Stimulated activated CD8-positive, alpha-beta memory T cell treated with anti-CD3 and anti-CD28 coated beads, Interleukin-2, amount 100 ng/mL, for 1 hour (primary cell): ENCODE measurements at places on chromosomes 2 and 18.
A peak's percentile ranks its signal among the peaks of the same experiment; 100 is the strongest.

- DNase-seq: no peak
Measured at GRCh38 chr2:80410346-80410745, 105.8 kb upstream of the LRRTM1 start.

DNA sequence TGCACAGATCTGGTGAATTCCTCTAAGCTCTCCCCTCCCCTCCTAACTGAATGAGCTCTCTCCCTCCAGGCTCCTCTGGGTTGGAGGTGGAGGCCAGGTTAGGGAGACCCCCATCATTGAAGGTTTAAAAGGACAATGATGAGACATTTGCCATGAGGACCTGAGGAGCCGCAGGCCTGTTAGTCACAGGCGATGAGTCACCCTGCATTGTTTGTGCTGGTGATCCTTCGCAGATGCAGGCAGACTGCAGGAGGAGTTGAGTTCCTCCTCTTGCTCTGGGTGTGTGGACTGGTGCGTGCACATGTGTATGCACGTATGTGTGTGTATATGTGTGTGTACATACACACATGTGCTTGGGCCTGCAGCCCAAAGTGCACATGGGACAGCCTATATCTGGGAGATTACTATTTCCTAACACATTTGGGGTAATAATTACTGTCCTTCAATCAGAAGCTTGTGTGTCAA lies 42.0 kb downstream of the MCFD2 start:
- no peak for DNase-seq

GRCh38 chr2:67641312-67642045 lies 244.3 kb downstream of the ETAA1 start:
- no peak for DNase-seq

- DNase-seq: no peak
Measured at GRCh38 chr2:104410136-104410535, 443.8 kb upstream of the POU3F3 start.

GRCh38 chr2:102736110-102736409 lies 25.8 kb upstream of the TMEM182 start:
- no peak for DNase-seq

- DNase-seq: no peak
Measured at GRCh38 chr2:58194458-58194857, 46.7 kb downstream of the FANCL start.

DNA sequence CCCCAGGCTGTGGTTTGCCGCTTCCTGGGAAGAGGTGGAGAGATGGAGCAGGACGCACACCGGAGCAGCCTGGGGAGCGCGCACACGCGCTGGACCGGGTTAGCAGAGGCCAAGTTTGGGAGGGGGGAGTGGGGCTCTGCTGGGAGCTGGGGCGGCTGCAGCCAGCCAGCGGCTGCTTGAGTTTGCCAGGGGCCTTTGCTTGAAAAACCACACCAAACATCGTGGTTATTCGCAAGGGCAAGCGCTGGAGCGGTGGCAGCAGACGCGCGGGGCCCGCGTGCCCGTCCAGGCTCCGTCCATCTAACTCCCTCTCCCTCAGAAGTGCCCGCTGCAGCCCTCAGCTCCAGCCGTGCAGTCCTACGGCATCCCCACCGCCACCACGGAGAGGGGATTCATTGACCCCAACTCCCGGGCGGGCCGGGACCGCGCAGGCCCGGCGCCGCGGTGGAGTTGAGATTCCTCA lies 4.6 kb downstream of the PTGR3 start:
- DNase-seq: no peak

DNA sequence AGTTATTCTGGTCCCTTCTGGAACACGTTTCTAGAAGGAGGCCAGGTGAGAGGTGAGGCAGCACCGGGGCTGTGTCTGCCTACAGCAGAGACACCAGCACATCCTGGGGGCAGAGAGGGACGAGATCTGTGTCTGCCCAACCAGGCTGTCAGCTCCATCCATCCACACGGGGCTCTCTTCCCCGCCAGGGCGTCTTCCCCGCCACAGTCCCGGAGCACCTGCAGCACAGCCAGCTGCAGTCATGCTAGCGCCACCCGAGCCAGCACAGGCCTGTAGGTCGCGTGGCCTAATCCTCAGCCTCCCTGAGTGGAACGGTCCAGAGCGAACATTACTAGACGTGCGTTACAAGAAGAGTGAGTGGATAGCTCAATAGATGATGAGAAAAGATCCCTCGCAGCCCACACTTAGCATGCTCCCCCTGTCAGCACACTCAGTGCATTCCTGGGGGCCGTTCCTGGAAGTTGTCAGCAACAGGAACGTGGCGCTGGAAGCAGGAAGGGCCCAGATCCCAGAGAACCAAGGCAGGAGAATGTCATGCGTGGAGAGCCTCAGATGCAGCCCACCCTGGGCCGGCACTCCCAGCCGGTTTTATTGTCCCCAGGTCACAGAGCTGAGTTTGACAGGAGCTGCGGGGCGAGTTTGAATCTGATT lies 179.0 kb downstream of the TWIST2 start:
- no peak for DNase-seq

- DNase-seq: no peak
Measured at GRCh38 chr2:161245671-161246070, 62.6 kb upstream of the PSMD14 start.

DNA sequence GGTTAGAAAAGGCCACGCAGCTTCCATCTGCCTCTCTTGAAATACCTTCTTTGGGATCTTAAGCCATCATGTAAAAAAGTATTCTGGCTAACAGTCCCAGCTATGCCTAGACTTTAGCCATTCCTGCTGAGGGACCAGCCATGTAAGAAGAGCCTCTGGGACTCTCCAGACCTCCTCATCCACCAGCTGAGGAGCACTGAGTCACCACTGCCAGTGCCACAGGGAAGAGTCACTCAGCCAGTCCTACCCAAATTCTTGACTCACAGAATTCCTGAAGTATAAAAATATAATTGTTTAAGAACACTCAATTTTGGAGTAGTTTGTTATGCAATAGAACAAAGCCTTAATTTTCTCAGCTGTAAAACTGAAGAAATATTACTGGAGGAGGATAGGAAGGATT lies 436.7 kb downstream of the ZEB2 start:
- no peak for DNase-seq

GRCh38 chr18:6604573-6604941 lies 125.0 kb upstream of the ARHGAP28 start:
- no peak for DNase-seq

DNA sequence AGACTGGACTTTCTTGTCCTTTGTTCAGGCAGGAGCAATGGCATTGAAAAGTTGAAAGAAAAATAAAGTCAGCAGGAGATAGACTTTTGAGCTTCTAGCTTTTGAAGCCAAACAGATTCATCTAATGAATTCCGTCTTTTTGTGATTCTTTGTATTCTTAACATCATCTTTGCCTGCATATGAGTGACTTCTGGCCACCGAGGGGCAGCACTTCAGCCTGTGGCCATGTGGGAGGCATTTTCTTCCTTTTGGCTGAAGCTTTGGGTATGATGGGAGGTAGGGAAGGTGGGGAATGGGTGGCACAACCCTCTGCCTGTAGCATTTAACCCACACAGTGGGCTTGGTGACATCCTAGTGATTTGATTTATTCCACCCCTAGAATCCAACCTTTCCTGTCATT lies 220.6 kb downstream of the SETBP1 start:
- DNase-seq: no peak

GRCh38 chr18:37330173-37330572 lies 235.4 kb downstream of the CELF4 start:
- DNase-seq: no peak

- DNase-seq: no peak
Measured at GRCh38 chr2:41723526-41723925, 324.3 kb upstream of the PKDCC start.

DNA sequence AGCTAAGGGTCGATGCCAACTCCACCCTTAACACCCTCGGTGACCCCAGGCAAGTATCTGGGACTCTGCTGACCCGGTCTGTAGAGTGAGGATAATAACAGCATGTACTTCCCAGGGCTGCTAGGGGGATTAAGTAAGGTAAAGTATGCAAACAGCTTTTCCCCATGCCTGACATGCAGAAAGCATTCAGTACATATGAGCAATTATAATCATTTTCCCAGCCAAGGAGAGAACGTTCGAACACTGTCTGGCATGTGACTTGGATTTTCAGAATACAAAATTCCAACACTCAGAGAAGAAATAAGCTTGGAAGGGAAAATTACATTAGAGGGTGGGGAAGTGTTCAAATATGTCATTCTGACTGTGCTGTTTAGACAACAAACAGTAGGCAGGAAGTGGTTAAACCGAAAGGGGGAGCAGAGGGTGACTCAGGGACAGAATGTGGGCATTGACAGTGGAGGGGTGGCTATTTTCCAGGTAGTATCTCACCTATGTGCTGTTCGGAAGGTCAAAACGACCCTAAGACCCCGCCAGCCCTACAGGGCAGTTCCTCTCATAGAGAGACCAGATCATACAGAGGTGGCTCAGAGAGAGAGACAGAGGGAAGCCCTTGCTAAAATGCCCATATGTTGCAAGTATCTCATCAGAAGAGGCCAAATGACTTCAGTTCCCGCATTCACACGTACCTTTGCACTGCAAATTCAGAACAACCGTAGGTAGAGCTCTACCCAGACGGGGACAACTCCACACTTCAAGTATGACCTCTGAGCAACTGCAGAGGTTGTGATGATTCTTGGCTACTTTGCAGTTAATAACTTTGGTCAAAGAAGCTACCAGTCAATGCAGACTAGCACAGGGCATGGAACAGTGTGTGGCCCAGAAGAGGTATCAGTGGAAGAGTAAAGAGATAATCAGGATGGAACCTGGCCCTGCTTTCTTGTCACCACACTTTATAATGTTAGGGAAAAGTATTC lies 14.8 kb downstream of the ASPRV1 start:
- DNase-seq: peak; percentile 24

DNA sequence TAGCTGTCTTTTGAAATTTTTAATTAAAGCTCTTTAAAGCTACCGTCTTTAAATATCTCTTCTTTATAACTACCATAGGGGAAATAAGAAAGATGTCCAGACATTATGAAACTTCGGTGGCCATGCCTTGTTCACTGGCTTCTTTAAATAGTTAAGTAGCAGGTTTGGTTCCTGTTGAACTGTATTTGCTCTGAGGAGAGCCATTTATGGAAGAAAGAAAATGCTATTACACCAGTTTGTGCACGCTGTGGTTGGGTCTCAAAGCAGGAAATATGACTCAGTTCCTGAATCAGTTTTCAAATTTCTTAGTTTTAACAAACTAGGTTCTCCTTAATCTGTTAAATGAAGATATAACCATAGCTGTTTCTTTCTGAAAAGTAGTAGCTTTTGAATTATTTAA lies 12.2 kb downstream of the ARPC2 start:
- no peak for DNase-seq

DNA sequence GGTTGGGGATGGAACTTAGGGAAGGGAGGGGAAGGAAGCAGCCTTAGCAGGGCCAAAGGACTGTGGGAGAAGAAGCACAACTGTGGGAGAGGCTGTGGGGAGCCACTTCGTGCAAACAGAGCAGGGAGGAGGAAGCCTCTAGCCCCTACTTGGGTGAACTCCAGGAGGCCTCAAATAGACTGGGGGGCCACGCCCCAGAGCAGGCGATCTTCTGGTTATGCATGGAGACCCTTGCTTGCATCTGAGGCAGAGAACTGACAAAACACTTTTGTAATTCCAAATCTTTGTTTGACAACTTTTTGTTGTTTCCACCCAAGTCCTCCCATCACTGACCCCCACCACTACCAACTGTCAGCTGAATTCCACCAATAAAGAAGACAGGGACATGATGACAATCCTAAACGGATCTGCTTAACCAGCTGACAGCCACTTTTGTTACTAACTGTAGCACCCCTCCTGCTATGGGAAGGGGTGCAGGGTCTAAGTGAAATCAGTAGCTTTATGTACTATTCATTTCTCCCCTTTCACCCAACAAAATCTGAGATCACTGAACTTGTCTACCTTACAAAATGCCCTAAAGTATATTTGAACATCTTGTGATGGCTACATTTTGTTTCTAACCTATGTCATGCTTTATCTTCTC lies 80.5 kb upstream of the CPO start:
- no peak for DNase-seq

- no peak for DNase-seq
Measured at GRCh38 chr2:222950638-222951285, 89.9 kb downstream of the ACSL3 start.

- DNase-seq: no peak
Measured at GRCh38 chr2:36394804-36395203, 39.2 kb downstream of the CRIM1 start.

- no peak for DNase-seq
Measured at GRCh38 chr18:58662118-58662517, 9.1 kb upstream of the MALT1 start.

- DNase-seq: no peak
Measured at GRCh38 chr18:23609390-23610023, 23.2 kb upstream of the NPC1 start.

GRCh38 chr2:203909261-203909967 lies 27.1 kb upstream of the ICOS start:
- no peak for DNase-seq

DNA sequence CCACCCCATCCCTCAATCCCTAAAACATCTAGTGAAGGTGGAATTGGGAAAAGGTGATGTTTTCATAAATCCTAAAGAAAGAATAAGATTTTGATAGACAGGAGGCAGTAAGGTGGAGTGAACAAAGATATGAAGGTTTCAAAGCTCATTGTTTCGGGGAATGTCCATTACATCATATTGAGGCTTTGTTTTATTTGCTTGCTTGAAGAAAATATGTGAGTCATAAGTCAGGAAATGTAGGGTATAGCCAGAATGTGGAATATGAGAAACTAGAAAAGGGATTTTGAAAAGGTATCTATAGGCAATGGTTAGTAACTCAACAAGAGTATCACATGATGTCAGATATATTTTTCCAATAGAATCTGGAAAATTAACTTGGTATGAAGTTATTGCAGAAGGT lies 1178.5 kb upstream of the ACVR2A start:
- DNase-seq: no peak

DNA sequence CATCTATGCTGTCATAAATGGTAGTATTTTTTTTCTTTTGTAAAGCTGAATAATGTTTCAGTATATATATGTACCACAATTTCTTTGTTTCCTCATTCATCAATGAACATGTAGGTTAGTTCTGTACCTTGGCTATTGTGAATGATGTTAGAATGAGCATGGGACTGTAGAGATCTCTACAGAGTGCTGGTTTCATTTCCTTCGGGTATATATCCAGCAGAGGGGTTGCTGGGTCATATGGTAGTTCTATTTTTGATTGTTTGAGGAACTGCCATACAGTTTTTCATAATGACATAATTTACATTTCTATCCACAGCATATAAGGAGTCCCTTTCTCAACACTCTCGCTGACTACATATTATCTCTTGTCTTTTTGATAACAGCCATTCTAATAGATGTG lies 243.5 kb downstream of the CDH7 start:
- DNase-seq: no peak
